Stimulated activated CD8-positive, alpha-beta memory T cell treated with anti-CD3 and anti-CD28 coated beads, Interleukin-4, amount 100 ng/mL, for 1 hour (primary cell): ENCODE measurements at places on chromosomes 6 and 20.

DNA sequence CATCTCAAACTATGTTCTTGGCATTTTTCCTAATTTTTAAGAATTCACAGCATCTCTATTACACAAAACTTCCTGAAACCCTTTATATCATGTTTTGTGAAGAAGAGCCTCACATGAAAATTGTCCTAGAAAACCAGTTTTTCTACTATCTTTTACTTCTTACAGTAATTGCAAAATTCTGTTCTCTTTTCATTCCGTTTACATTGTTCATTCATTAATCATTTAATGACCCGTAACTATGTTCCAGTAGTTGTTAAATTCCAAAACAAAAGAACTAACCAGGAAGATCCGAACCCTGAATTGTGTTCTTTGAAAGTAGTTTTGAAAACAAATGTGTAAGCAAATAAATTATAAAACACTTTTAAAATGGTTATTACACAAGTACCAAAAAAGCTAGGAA lies 597.0 kb downstream of the EYS start:
- no peak for DNase-seq

DNA sequence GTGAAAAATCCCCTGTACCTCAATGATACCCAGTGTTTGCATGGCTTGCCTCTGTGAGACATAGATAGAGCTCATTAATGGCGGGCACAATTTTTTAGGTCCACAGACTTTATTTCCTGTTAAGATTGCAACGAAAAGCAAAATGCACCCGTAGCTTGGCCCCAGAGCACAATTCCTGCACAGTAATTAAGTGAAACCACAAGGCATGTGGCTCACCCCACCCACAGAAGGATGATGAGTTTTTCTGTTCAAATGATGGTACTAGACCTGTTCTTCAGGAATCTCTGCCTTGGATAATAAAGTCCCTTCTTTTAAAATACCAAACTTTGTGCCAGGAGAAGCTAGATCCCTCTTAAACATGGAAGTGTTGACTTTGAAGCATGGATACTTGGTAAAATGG lies 738.1 kb downstream of the QKI start:
- DNase-seq = no peak

DNA sequence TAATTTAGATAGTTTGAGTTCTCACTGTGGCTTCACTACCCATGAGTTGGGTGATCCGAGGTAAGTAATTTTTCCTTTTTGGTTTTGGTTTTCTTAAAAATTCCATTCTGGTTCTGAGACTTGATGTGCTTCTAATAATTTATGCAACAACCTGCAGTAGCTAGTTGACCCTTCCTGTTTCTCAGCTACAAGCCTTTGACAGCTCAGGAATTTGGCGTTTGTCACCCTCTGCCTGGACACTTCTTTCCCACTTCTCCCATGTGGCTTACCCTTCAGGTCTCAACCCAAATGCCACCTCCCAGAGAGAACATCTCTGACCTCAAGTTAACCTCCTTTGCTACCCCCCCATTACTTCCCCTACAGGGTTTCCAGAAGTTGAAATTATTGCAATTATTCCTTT lies 49.7 kb upstream of the TSHZ2 start:
- DNase-seq = no peak

DNA sequence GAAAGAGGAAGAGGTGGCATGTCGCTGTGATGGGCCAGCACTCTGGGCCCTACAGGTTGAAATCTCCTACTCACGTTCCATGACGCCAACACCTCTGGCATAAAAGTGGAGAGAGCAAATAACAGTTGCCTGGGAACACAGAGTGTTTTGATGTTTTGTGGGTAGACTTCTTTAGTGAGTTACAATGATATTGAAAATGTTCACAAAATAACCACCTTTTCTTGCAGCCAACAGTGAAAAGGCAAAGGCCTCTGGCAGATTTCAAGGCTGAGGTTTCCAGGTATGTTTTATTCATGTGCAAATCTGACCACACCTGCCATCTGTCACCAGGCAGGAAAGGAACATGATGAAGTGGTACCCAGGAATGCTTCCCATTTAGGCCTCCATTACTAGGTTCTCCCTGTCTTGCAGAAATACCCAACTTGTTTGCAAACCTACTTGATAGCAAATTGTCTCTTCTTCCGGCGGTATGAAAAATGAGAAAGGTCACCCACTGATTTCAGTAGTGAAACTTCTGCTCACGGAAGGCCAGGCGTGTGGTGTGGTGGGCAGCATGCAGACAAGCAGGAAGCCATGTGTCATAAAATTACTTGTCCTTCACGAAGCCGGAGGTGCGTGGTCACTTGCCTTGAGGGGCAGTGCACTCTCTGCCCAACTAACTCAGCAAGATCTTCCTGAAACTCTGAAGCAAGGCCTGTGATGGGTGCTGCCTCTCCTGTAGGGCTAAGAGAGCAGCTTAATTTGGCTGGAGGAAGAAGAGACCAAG lies 299.1 kb upstream of the PRDM1 start:
- no peak for DNase-seq

GRCh38 chr20:36261389-36262105 lies 25.3 kb downstream of the AAR2 start:
- DNase-seq = no peak

DNA sequence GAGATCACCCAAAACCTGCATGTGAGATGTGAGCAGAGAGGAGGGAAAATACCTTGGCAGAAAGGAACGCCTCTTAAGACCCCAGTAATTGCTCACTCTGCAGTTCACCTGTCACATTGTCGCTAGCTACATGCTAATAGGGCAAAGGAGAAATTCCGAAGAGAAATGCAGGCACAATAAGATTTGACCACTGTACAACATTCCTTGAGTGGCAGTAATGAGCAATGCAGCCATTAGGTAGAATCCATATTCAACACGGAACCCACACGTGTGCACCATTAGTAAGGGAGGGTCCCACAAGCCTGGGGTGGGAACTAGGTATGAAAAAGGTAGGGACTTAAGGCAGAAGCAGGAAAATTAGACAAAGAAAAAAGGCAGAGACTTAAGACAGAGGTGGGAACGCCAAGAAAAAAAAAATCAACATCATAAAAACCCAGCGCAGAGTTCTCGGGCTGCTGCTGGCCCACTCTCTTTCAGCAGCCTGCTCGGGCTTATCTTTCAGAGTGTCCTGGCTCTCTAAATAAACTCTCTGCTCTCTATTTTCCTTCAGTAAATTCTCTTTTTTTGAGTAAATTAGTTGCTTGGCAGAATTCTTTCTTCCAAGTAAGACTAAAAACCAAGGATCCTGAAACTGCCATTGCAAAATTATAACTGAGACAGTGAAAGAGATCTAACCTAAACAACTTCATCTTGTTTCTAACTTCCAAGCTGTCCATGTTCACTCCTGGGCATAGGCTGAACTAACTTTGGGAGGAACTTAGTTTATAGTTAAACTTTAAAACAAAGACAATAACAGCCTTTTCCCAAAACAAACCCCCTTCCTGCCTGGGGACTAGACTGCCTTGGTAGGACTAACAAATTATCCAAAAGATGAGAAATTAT lies 116.5 kb downstream of the CD24 start:
- DNase-seq = no peak

DNA sequence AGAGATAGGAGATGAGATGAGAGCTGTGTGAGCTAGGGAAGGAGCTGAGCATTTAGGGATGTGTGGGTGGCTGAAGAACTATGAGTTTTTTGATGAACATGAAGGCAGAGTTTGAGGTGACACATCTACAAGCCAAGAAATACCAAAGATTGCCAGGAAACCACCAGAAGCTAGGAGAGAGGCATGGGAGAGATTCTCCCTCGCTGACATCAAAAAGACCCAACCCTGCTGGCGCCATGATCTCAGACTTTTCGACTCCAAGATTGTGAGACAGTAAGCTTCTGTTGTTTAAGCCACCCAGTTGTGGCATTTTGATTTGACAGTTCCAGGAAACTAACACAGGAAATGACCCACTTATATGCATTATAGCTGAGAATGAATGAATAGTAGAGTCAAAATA lies 790.9 kb downstream of the TFAP2A start:
- DNase-seq = no peak

DNA sequence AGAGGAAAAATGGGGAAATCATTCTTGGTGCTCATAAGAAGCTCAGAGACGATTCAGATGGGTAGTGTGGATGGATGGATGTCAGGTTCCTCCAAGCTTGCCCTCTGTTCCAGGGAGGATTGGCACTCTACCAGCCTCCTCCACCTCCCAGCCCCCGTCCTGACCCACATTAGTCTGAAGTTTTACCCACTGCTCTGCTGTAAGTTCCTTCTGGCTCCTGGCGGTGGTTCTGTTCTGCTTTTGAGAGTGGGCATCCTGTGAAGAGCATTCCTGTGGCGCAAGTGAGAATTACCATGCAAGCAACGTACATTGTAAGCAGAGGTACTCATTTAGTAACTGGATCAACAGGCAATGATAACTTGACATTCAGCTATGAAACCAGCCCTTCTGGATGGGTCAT lies 103.4 kb downstream of the SYNDIG1 start:
- DNase-seq = no peak

- DNase-seq = no peak
Observed at GRCh38 chr20:4507288-4507719, 214.4 kb upstream of the PRND start.
